Parietal lobe (tissue), 2 donors: ENCODE measurements at places on chromosomes 4 and X. TPM values are rescaled to one million over a fixed set of nuclear protein-coding genes. Genes with fewer than 3 reads are reported as not detected.

TNIP3 gene
- total RNA-seq: not detected

KDR gene
- 10.6 TPM for total RNA-seq

TBC1D14 gene
- total RNA-seq: 194 TPM

CORIN gene
- total RNA-seq: 0.31 TPM

MTHFD2L gene
- 43.8 TPM for total RNA-seq

RAB9B gene
- total RNA-seq: 42.9 TPM

BEND2 gene
- total RNA-seq: under 0.01 TPM

PDZD4 gene
- total RNA-seq: 151 TPM

CPE gene
- 376 TPM for total RNA-seq

PAK3 gene
- 105 TPM for total RNA-seq

ARHGAP6 gene
- total RNA-seq: 1.3 TPM

PCDH10 gene
- total RNA-seq: 45.4 TPM

TBC1D8B gene
- 1.3 TPM for total RNA-seq

NMU gene
- 2.2 TPM for total RNA-seq

CITED1 gene
- total RNA-seq: 3.1 TPM

LPAR4 gene
- total RNA-seq: 3.8 TPM

CD38 gene
- total RNA-seq: 9.1 TPM

BMX gene
- not detected for total RNA-seq

NUP62CL gene
- total RNA-seq: 4.7 TPM

RASL11B gene
- total RNA-seq: 20.3 TPM

FAM50A gene
- 31.6 TPM for total RNA-seq

GLOD5 gene
- not detected for total RNA-seq

TLR10 gene
- total RNA-seq: 0.63 TPM

NDP gene
- 16.0 TPM for total RNA-seq

HTRA3 gene
- 1.3 TPM for total RNA-seq

ABLIM2 gene
- 22.2 TPM for total RNA-seq

VCX2 gene
- total RNA-seq: not detected

HHIP gene
- 2.5 TPM for total RNA-seq

GUCY1A1 gene
- total RNA-seq: 72.6 TPM

PKD2 gene
- 67.3 TPM for total RNA-seq

TBC1D9 gene
- 69.5 TPM for total RNA-seq

SLC10A4 gene
- total RNA-seq: 5.6 TPM

ATRX gene
- total RNA-seq: 356 TPM

GYPE gene
- total RNA-seq: 0.63 TPM

STAP1 gene
- not detected for total RNA-seq

UGT2B28 gene
- not detected for total RNA-seq

CLGN gene
- 5.0 TPM for total RNA-seq
